ENCODE measurements at places on chromosomes 5 and 9.
A peak's percentile ranks its signal among the peaks of the same experiment; 100 is the strongest.

GRCh38 chr5:68335075-68335474, 119.5 kb downstream of the PIK3R1 start:
- DNase-seq = no peak

- no peak for DNase-seq
Measured at GRCh38 chr5:9851458-9851857, 221.3 kb upstream of the TAS2R1 start.

DNA sequence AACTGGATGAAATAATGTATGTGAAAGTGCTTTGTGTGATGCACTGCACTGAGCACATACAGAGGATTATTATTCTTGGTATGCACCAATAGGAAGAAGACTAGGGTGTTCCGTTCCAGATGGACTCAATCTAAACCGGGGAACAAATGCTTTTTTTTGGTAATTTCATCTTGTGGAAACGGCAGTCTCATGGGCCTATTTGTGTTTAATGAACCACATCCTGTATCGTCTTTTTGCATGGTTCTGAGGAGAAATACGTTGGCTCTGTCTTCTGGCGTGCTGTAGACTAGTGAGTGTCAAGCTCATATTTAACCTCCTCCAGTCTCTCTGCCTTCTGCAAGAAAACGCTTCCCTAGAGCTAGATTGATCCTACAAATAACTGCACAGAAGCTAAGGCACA, 30.0 kb downstream of the TRIM32 start:
- DNase-seq = no peak

GRCh38 chr9:112078432-112078831, 96.7 kb downstream of the SUSD1 start:
- no peak for DNase-seq

DNA sequence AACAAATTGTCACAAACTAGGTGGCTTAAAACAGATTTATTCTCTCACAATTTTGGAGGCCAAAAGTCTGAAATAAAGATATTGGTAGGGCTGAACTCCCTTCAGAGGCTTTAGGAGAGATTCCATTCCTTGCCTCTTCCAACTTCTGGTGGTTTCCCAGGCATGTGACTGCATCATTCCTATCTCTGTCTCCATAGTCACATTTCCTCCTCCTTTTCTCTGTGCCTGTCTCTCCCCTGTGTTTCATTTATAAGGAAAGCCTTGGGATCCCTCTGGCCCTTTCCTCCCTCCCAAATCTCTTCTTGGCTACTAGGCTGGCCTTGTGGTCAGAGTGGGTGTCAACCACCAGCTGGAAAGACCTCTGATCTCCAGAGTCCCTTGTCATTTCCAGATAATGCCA, 78.2 kb downstream of the SNX18 start:
- no peak for DNase-seq

DNA sequence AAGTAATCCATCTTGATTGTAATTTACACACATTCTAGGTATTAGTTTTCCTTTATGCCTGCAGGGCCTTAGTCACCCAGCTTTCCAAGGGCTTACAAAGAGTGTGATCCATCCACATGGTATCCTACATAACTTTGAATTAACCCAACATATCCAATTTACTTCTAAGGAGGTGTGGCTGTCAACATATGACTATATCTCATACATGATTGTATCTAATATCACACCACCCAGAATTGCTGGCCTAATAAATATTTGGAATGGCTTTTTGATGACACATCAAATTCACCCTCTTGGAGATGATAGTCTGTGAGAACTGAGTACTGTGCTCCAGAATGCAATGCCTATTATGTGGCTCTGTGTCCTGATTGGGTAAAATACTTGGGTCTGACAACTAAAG, 363.3 kb upstream of the GRIN3A start:
- DNase-seq = no peak

DNA sequence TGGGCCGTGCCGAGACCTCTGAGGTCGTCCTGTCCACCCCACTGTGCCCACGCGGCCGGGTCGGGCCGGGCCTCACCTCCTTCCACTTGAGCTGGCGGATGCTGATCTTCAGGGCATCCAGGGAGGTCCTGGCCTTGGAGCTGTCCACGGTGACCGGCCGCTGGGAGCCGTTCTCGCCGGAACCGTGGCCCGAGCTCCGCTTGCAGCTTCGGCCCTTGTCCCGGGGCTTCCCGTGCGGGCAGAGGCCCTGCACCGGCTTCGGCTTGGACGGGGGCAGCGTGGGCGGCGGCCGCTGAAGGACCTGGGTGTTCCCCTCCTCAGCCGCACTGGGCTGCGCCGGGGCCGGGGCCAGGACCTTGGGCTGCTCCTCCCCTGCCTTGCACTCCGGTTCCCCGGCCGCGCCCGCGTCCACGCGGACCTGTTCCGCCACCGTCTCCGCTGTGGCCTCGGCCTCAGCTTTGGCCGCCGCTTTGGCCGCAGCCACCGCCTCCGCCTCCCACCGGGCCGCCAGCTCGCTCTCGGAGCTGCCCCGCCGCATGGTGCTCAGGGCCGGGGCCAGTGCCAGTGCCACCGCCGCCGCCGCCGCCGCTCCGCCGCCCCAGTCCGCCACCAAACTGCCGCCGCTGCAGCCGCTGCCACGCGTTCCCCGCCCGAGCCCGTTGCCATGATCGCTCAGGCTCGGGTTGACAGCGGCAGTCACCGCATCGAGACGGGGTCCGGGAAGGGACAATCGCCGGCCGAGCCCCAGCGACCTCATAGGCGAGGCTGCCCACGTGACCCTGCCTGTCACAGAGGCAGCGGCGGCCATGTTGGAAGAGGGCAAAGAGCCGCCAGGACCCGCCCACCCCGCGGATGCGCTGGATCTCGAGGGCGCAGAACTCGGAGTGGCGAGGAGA, at the start of gene TTLL11:
TSS of gene TTLL11 (minus strand) at position 698 of the 896 bp plus-strand sequence. CDS start at position 538, 160 bp downstream.
- peak; percentile 78 for DNase-seq

- DNase-seq = no peak
Measured at GRCh38 chr5:125898851-125899405, 524.3 kb upstream of the GRAMD2B start.

- no peak for DNase-seq
Measured at GRCh38 chr5:38695021-38695958, 138.8 kb upstream of the LIFR start.

- DNase-seq = no peak
Measured at GRCh38 chr5:141873933-141874261, 4.3 kb downstream of the PCDH1 start.

DNA sequence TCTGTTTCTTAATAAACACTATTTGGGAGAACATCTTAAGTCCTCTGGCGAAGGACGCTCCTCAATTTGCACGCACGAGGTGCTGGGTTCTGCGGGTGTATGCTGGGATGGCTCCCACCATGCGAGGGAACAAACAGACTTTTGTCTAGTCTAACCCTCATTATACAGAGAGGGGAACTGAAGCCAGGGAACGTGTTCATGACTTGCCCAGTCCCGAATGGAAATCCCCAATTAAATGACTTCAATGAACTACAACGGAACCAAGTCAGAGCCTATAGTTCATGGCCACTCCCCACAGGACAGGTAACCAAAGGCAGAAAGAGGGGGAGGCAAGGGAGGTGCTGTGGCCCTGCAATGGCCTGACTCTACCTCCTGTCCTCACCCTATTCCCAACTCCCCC, 9.3 kb downstream of the TLE1 start:
- no peak for DNase-seq

DNA sequence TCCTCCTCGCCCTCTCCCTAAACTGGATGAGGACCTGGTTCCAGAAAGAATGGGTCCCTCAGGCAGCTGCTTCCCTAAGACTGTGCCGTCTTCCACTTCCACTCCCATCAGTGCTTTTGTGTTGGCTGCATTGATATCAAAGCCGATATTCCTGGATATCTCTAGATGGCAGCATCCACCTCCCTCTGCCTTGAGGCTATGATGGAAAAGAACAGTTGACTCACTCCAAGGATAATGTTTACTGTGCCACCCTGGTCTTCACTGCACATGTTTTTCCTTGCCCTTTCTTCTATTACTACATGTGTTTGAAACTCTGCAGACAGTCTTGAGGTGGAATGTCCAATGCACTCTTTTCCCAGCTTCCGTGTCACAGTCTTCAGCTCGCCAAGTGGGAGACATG, 211.6 kb downstream of the MAST4 start:
- no peak for DNase-seq

- no peak for DNase-seq
Measured at GRCh38 chr5:16544607-16545374, 72.0 kb downstream of the RETREG1 start.

DNA sequence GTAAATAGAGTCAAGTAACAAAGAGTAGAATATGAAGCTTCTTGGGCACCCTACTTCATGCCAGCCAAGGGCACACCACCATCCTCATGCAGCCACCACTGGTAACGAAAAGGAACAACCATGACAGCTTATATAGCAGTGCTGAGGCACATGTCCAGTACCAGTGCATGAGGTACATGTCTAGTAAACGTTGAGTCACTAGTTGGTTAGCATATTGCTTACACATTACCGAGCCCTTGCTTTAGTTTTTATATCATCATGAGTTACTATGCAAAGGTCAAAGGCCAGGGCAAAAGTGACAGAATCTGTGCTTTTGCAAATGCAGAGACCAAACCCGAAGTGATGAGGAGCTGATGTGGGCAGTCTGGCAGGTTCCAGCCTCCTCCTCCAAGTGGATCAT, 147.1 kb upstream of the MAP1B start:
- DNase-seq = no peak

- DNase-seq = no peak
Measured at GRCh38 chr9:126745574-126746411, 59.0 kb upstream of the ZBTB43 start.

GRCh38 chr9:88738709-88739108, 203.7 kb downstream of the NXNL2 start:
- DNase-seq = no peak

GRCh38 chr9:131398204-131398603, 4.3 kb downstream of the PRRC2B start:
- no peak for DNase-seq

GRCh38 chr5:119079318-119079921, 8.5 kb downstream of the DMXL1 start:
- no peak for DNase-seq

- DNase-seq = no peak
Measured at GRCh38 chr9:110156902-110157301, 51.1 kb downstream of the C9orf152 start.

GRCh38 chr5:179800696-179801201, 5.9 kb downstream of the MGAT4B start:
- no peak for DNase-seq

- DNase-seq = no peak
Measured at GRCh38 chr9:115733318-115734110, 420.1 kb upstream of the PAPPA start.

DNA sequence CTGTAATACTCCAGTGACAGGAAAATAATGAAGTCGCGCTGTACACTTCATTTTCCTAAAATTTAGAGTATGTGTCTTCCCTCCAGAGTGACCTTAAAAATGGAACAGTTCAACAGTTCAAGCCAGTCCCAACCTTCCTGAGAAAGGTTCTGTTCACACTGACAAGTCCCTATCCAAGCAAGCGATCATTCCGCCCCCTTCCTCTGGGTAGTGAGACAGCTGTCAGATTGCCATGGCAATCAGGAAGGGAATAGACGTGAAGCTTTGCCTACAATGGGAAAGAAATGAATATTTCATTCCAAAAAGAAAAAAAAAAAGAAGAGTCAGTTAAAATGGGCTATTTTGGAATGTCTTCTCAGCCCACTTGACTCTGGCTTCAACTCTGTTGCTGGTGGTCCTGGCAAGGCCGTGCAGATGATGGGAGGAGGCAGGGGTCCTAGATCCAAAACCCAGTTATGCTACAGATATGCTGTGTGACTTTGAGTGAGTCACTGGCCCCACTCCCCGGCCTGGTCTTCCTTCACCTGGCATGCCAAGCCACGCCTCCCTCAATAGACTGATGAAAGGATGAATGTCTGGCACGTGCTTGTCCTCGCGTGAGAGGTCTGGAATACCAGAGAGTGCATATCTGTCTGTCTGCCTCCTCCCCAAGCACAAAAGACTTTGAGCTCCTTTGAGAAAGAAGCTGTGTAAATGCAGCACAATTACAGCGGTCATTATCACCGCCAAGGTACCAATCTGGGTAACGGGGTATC, 165.8 kb upstream of the WWC1 start:
- DNase-seq = no peak

DNA sequence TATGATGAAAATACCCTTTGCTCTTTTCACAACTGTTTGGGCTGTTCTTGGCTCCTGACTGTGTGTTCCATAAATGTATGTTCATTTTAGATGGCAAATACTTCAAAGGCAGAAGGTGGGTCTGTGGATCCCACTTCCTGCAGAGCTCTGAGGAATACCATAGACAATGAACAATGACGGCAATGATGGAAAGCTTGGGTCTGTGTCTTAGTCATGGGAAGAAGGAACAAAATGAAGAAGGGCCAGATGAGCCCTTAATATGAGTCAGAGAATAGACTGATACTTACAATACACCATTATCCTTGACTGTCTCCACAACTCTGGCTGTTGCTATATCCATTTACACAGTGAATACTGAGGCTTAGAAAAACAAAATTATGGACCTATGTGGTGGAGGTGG, 126.0 kb downstream of the SLIT3 start:
- DNase-seq = no peak

- no peak for DNase-seq
Measured at GRCh38 chr5:172450861-172451695, 3.2 kb downstream of the SH3PXD2B start.

DNA sequence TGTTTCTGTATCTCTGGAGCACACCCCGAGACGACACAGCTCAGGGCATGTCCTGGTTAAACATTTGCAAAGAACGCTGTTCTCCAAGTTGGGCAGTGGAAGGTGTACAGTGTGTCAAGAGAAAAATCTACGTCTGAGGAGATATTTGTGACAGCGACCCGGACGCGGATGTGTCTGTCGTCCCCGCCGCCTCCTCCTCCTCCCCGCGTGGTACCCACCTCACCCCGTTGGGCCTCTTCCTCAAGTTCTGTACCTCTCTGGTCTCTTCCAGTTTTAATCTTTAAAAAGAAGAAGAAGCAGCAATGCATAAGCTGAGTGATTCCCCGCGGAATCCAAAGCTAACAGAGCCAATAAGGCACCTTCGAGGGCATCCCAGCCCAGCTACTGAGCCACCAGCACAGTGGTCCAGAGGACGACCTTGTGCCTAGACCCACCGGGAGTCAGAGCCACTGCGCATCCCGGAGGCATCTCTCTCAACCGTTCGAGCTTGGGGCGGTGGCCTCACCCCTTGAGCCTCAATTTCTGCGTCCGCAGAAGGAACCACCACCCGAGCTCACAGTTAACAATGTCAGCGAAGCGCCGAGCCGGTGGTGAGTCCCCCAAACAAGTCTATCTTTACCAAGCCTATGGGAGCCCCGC, 467 bp downstream of the C9orf78 start:
- DNase-seq = peak; percentile 49

DNA sequence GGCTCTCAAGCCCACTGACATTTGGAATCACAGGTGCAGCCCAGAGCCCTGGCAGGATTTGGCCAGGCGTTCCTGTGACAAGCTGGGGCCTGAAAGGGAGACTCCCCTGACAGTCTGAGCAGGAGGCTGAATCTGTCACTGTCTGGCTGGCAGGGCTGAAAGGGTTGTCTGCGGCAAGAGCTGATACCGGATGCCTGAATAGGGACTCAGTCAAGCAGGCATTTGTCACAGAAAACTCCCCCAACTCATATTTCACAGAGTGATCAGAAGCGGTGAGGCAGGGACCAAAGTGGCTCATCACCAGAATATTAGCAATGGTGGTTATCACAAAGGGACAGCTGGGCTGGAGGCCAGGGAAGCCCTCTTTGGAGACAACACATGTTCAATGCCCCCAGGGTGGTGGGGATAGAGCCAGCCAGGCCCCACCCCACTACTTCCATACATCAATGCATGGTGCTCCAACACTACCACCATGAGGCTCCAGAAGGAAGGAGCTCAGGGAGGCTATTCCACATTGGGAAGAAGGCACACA, 295.5 kb downstream of the DTWD2 start:
- DNase-seq = no peak
